ENCODE measurements at places on chromosomes 16 and 17.

DNA sequence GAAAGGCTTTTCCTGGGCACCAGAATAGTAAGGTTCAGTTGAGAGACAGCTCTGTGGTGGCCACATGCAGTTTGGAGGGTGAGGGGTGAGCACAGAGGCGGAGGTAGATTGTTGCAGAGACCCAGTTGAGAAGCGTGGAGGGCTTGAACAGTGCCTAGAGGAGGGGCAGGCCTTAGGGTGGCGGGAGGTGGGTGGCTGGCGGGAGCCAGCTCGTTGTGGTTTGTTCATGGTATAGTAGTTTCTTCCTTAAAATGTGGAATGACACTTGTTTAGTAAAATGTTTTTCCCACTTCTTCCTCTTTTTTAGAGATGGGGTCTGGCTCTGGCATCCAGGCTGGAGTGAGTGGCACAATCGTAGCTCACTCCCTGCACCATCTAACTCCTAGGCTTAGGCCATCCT, 14.2 kb downstream of the USP10 start:
- DNase-seq: no peak

DNA sequence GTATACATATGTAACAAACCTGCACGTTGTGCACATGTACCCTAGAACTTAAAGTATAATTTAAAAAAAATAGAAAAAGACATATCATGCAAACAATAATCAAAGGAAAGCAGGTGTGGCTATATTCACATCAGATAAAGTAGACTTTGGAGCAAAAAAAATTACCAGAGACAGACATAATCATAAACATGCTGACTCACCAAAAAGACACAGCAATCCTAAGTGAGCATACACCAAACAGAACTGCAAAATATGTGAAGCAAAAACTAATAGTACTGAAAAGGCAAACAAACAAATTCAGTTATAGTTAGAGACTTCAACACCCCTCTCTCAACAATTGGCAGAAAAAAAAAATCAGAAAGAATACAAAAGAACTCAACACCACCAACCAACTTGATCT, 29.9 kb downstream of the SHCBP1 start:
- no peak for DNase-seq

- DNase-seq: peak; percentile 24
These were observed 142.5 kb upstream of the HS3ST2 start for GRCh38 chr16:22671301-22672076.

GRCh38 chr16:5549802-5550201, 452.2 kb upstream of the EEF2KMT start:
- DNase-seq: no peak

Data from liver (tissue), 10 donors.